Mesendoderm (in vitro differentiated cells): ENCODE measurements at places on chromosomes 12 and 14.

DNA sequence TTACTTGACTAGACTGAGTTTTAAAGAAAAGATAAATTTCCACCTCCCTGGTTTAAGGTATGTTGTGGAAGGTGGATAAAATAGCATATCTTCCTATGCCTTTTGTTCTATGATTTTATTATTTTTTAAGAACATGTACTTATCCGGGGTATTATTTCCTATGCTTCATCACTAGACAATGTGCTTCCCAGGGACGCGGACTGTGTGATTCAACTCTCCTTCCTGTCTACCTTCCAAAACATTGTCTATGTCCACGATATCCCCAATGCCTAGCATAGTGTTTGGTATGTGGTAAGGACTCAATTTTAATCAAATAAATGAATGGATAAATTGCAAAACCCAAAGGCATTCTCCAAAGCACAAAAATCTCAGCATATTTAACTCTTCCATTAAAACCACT lies 8.3 kb upstream of the CCND2 start:
- DNase-seq, result no peak

GRCh38 chr14:64714432-64715025 lies 10.3 kb downstream of the PLEKHG3 start:
- peak; percentile 19 for DNase-seq

GRCh38 chr14:91830777-91831176 lies 36.6 kb downstream of the TC2N start:
- peak; percentile 54 for DNase-seq

DNA sequence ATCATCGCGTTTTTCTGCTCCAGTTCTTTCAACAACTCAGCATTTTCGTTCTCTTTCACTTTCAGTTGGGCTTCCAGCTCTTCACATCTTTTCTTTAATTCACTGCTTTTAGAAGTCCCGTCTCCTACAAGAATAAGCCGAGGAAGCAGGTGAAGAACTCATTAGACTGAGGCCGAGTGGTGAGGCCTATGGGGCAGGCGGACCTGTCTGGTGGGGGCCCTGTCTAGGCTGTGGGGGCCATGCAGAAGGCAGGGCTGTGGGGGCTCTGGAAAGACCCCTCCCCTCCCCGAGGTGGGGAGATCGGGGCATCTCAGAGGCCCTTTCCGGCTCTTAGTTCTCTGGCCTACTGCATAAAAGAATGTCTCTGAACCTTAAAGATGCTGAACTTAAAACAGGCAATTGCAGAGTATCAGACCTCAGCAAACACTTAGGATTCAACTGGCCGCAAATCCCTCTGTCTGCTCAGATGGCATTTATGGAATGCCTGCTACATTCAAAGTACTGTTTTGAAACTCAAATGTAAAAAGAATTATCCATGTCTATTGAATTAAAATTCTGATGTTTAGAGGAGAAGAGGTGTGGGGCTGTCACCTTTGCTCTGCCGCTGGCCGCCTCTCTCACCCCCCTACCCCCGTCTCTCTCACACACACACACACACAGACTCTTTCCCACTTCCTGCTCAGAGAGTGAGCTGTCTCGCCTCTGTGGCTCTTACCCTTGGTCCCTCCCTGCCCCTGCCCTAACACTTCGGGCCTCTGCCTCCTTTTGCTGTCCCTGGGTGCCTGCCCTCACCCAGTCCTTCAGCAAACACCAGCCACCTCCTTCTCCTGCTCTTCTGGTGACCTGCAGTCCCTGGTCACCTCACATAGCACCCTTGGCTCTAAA lies 34.7 kb downstream of the CCDC92 start:
- DNase-seq, result no peak

GRCh38 chr14:78182722-78183121 lies 12.5 kb downstream of the NRXN3 start:
- no peak for DNase-seq

DNA sequence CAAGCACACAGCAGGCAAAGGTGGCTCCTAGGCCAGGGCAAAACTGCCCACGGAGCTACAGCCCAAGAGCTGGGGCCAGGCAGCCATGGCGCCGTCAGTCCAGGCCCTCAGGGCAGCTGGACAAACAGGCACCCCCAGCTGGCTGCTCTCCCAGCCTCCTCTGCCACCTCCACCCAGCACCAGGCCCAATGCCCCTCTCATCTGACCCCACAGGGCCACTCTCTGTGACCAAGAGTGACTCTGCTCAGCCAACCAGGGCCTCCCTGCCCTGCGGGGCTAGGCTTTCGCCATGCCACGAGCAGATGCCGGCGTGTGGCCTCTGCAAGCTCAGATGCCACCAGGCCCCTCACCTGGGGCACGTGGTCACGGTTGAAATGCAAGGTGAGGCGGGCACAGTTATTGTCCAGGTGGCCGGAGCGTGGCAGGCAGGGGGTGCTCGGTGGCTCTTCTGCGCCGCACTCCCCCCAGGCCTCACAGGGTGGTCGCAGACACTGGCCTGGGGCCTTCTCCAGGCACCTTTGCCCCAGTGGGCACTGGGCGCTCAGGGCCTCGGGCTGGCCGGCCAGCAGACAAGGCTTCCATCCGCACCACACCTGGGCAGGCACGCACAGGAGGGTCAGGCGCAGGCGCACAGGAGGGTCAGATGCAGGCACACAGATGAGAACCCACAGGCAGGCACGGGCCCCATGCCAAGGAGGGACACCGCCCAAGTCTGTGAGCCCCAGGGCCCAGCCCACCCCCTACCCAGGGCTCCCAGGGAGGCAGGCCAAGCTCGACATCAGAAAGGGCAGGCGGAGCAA lies 23.0 kb downstream of the JAG2 start:
- DNase-seq, result no peak

DNA sequence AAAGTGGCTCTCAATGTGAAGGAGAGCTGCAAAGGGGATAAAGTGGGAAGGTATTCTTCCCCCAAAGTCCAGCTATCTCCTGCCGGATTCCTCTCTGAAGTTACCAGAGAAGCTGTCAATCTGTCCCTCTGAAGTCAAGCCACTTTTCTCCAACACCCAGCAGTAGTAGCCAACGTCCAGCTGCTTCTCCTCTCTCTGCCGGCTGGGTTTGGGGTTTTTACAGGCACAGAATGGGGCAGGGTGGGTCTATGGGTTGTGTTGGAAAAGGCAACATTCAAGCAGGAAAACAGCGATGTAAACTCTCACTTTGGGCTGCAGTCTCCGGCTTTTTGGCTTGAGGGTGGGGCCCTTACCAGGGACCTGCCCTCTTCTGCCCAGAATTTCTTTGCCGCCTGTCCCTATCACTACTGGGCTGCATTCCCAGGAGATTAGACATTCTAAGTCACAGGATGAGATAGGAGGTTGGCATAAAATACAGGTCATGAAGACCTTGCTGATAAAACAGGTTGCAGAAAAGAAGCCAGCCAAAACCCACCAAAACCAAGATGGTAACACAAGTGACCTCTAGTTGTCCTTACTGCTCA lies 16.3 kb downstream of the CAPZA3 start:
- DNase-seq, result peak; percentile 28
